ENCODE measurements at places on chromosomes 12 and 14. TPM values are rescaled to one million over a fixed set of nuclear protein-coding genes. Genes with fewer than 3 reads are reported as not detected.

DNA sequence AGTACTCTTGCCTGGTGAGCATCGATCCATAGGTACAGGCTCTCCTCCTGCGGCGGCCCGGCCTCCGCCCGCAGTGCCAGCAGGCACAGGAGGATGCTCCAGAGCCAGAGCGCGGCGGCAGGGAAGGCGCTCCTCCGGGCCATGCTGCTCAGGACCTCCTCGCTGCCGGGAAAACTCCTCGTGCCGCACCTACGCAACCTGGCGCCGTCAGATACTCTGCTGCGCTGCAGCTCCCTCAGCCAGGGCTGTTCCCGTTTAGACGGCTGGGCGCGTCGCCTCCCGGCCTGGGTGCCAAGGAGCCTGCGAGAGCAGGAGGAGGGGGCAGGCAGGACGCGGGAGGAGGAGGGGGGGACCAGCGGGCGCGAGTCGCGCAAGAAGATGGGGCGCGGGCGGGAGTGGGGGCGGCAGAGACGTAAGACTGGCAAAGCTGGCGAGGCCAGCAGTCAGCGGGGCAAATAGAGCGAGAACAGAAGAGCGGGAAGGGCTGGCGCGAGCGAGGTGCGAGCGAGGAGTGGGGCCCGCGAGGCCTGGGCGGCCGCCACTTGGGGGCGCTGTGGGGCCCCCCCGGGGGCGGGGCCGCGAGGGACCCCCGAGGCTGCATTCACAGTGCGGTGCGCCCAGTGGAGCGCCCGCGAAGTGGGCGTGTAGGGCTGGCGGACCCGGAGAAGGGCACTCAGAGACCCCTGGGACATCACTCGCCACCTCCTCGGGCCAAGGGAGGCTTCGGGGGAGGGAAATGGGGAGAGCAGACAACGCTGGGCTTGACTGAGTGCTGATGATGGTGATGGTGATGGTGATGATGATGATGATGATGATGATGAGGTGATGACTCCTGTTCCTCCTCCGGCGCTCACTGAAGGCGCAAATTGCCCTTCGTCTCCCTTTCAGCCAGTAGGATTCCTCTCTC lies at the start of gene WIF1:
Gene WIF1 (minus strand): TSS at position 257 of the 907 bp plus-strand sequence. CDS start 114 bp downstream, at position 143.
- H3K4me3 ChIP-seq, result peak within 1 kb of the TSS; percentile 42
- H3K4me1 ChIP-seq, result peaks cover 4% of the 10 kb centered on the region
- DNase-seq, result peak; percentile 48
- no peaks in the 10 kb centered on the region for H3K36me3 ChIP-seq
- H3K27me3 ChIP-seq, result peaks cover 62% of the 10 kb centered on the region

- H3K4me1 ChIP-seq, result no peaks in the 10 kb centered on the region
- peaks cover 8% of the 10 kb centered on the region for H3K27me3 ChIP-seq
- no peak for DNase-seq
- H3K4me3 ChIP-seq, result no peak overlapping the region
- H3K36me3 ChIP-seq, result no peaks in the 10 kb centered on the region
- no peak overlapping the region for H3K27ac ChIP-seq
Measured at GRCh38 chr14:41629876-41630275, 23.2 kb downstream of the LRFN5 start.

DNA sequence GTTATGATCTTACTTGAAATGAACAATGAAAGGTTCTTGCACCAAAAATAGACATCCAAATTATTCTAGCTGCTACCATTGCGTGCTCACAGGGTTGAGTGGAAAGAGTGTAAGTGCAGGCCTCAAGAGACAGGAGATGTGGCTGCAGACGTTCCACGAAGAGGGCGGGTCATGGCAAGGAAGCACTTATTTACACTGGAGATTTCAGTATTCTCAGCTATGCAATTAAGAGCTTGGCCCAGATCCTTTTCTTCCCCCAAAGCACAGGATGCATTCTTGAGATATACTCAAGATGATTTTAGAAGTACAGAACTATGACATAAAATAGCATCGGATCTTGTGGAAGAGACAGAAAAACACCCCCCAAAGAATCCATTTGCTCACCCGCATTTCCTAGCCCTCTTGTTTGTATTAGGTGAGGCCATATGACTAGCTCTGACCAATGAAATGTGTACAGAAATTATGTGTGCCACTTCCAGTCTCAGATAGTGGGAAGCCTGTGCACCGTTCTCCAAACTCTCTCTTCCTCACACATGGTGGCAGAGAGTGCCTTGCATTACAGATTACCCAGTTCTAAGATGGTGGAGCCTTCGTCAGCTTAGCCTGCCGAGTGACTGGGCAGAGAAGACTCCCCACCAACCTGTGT lies 261.4 kb downstream of the TTC8 start:
- H3K36me3 ChIP-seq, result no peaks in the 10 kb centered on the region
- H3K27ac ChIP-seq, result no peak overlapping the region
- H3K27me3 ChIP-seq, result peaks cover 3% of the 10 kb centered on the region
- DNase-seq, result no peak
- no peak overlapping the region for H3K4me3 ChIP-seq

DNA sequence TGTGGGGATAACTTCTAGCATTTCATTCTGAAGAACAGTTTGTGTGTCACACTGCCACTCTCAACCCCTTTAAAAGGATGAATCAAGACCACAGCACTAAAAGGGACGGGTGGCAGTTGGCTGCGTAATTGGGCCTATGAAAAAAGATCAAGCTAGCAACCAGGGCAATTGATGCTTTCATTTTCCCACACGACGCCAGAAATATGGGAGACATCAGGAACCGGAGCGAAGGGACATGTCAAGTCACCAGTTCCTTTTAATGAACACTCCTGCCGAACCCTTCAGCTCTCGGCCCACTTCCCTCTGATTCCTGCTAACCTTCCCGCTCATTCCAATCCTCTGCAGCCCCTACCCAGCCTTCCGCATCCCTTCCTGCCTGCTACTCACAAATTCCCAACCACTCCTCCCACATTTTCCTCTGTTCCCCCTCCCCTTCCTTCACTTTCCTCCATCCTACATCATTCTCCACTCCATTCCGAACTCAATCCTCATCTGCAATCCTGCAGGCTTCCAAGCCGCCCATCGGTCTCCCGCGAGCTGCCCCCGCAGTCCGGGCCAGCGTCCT lies 753 bp downstream of the CSRNP2 start:
- peaks cover 37% of the 10 kb centered on the region for H3K4me1 ChIP-seq
- H3K36me3 ChIP-seq, result peaks cover 14% of the 10 kb centered on the region
- no peaks in the 10 kb centered on the region for H3K27me3 ChIP-seq
- peak; percentile 12 for DNase-seq

- H3K27ac ChIP-seq, result no peak overlapping the region
- no peak for DNase-seq
- H3K27me3 ChIP-seq, result no peaks in the 10 kb centered on the region
- no peak overlapping the region for H3K4me3 ChIP-seq
- H3K4me1 ChIP-seq, result peaks cover 16% of the 10 kb centered on the region
- peaks cover 47% of the 10 kb centered on the region for H3K36me3 ChIP-seq
Measured at GRCh38 chr14:60266021-60266937, 17.3 kb downstream of the PPM1A start.

- no peak for DNase-seq
- H3K36me3 ChIP-seq, result no peaks in the 10 kb centered on the region
- peaks cover 60% of the 10 kb centered on the region for H3K27me3 ChIP-seq
- H3K27ac ChIP-seq, result no peak overlapping the region
Measured at GRCh38 chr12:6699989-6700645, 498 bp downstream of the PIANP start.

The APOF gene
- not detected for total RNA-seq

DNA sequence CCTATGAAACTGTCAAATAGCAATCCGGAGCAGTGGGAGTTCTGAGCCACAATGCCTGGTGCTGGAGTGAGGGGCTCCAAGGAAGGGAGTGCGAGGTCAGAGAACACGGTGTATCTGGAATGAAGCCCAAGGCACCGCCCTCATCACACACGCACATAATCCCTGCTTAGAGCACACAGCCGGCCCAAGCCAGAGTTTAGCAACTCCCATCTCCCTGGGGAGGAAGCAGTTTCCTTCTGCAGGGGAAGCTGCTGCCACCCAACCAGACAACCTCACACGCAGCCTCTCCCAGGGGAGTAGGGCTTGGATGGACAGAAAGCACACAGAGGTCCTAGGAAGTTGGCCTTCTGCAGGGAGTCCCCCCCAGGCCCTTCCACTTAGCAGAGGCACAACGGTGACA lies 31.3 kb downstream of the ACTN1 start:
- H3K4me3 ChIP-seq, result no peak overlapping the region
- DNase-seq, result no peak
- H3K27me3 ChIP-seq, result no peaks in the 10 kb centered on the region

- H3K4me1 ChIP-seq, result no peaks in the 10 kb centered on the region
- no peak for DNase-seq
- H3K36me3 ChIP-seq, result no peaks in the 10 kb centered on the region
- H3K27ac ChIP-seq, result no peak overlapping the region
Measured at GRCh38 chr12:61920230-61920629, 340.0 kb upstream of the USP15 start.

- H3K36me3 ChIP-seq, result peaks cover 37% of the 10 kb centered on the region
- peak overlapping the region; percentile 63 for H3K4me3 ChIP-seq
- peaks cover 87% of the 10 kb centered on the region for H3K4me1 ChIP-seq
- no peak for DNase-seq
Measured at GRCh38 chr14:91402348-91402747, 15.3 kb downstream of the CCDC88C start.

DNA sequence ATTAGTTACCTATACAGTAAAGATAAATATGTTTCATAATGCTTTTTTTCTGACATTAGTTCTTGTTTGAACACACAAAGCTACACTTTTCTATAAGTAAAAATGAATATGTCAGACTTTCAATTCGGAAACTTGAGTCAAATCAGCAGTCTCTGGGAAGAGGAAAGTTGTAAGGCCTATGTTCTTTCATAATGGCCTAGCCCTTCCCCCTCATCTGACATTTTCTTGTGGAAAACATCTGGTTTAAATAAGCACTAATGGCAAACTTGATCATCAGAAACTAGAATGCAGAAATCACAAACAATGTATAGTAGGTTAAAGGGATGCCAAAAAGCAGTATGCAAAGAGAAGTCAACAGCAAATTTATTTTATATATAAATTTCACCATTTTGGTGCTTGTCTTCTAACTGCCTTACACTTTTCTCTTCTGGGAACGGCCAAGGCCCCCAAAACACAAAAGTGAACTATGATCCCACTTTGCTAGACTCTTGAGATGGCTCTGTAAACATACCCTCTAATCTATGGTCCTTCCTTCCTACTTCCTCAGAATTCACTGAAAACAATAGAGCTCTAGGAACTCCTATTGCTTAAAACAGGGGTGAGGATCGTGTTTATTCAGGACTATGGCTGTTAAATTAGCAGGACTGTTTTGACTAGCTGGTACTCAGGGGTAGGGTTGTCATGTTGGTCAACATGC lies 444.1 kb downstream of the RAD51B start:
- H3K36me3 ChIP-seq, result peaks cover 3% of the 10 kb centered on the region
- peaks cover 66% of the 10 kb centered on the region for H3K4me1 ChIP-seq
- no peak overlapping the region for H3K27ac ChIP-seq
- DNase-seq, result no peak

GRCh38 chr14:64947710-64948611 lies 5.4 kb upstream of the GPX2 start:
- H3K4me1 ChIP-seq, result peaks cover 29% of the 10 kb centered on the region
- H3K36me3 ChIP-seq, result peaks cover 13% of the 10 kb centered on the region
- no peaks in the 10 kb centered on the region for H3K27me3 ChIP-seq
- DNase-seq, result no peak

The SLCO1C1 gene
- not detected for total RNA-seq

- H3K27me3 ChIP-seq, result no peaks in the 10 kb centered on the region
- H3K4me3 ChIP-seq, result no peak overlapping the region
- no peak for DNase-seq
- no peaks in the 10 kb centered on the region for H3K4me1 ChIP-seq
- H3K36me3 ChIP-seq, result no peaks in the 10 kb centered on the region
Measured at GRCh38 chr14:86989285-86989684, 1003.7 kb downstream of the GALC start.

- no peak for DNase-seq
- peaks cover 34% of the 10 kb centered on the region for H3K36me3 ChIP-seq
- no peak overlapping the region for H3K27ac ChIP-seq
- peaks cover 10% of the 10 kb centered on the region for H3K4me1 ChIP-seq
- H3K27me3 ChIP-seq, result no peaks in the 10 kb centered on the region
- H3K4me3 ChIP-seq, result no peak overlapping the region
Measured at GRCh38 chr12:46580445-46580844, 207.9 kb upstream of the SLC38A2 start.

The SMCO2 gene
- total RNA-seq, result not detected

DNA sequence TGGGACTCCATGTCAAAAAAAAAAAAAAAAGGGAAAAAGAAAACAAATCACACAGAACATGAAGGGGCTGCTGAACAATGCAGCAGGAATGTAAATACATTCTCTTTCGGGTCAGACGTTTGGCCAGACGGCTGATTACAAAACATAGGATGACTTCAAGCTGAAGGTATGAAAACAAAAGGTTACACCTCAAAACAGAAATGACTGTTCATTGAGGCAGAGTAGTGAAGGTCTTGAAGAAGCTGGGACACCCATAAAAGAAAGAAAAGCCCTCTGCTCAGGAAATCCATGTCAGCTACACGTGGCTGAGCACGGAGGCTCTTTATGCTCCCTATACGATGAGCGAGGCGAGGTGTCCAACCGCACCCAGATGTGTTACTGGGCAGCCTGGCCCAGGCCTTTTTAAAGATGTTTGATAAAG lies 37.7 kb downstream of the FGD4 start:
- H3K4me1 ChIP-seq, result no peaks in the 10 kb centered on the region

DNA sequence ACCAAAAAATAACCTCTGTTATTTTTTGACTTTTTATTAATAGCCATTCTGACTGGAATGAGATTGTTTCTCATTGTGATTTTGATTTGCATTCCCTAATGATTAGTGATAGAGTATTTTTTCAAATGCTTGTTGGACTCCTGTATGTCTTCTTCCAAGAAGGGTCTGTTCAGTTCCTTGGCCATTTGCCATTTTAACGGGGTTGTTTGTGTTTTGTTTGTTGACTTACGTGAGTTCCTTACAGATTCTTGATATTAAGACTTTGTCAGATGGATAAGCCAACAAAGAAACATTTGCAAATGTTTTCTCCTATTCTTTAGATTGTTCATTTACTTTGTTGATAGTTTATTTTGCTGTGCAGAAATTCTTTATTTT lies 651.6 kb upstream of the LRFN5 start:
- DNase-seq, result no peak
- H3K36me3 ChIP-seq, result no peaks in the 10 kb centered on the region
- H3K4me3 ChIP-seq, result no peak overlapping the region
- H3K27ac ChIP-seq, result no peak overlapping the region

DNA sequence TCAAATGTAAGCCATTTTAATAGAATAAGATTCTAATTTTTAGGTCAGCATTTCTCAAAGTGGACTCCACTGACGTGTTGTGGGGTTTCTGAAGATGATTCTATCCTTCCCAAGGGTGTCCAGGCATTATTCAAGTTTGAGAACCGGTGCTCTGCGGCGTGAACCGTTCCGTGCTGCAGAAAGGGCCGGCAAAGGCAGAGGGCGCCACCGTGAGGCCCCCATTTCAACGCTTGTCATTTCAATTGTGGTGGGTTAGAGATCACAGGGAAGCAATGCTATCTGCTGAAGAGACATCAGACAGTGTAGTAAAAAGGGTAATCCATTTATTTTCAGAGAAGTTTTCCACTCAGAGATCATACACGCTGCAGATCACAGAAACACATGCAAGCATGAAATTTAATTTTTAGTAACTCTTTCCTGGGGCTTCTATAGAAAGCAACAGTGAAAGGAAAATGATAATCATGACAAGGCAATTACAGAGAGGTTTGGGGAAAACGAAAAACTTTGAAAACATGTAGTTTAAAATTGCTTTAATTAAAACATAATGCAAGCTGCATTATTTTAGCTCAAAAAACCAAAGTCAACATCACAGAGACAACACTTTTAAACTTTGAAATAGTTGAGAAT lies 201.7 kb downstream of the EXOC5 start:
- H3K27me3 ChIP-seq, result peaks cover 63% of the 10 kb centered on the region
- H3K36me3 ChIP-seq, result no peaks in the 10 kb centered on the region
- peaks cover 3% of the 10 kb centered on the region for H3K4me1 ChIP-seq
- peak; percentile 34 for DNase-seq
- no peak overlapping the region for H3K4me3 ChIP-seq

The TMTC1 gene
- total RNA-seq, result not detected
